ENCODE measurements at places on chromosomes 7 and 10. TPM values are rescaled to one million over a fixed set of nuclear protein-coding genes. Genes with fewer than 3 reads are reported as not detected.

The RARRES2 gene
- 475 TPM for polyA plus RNA-seq

DNA sequence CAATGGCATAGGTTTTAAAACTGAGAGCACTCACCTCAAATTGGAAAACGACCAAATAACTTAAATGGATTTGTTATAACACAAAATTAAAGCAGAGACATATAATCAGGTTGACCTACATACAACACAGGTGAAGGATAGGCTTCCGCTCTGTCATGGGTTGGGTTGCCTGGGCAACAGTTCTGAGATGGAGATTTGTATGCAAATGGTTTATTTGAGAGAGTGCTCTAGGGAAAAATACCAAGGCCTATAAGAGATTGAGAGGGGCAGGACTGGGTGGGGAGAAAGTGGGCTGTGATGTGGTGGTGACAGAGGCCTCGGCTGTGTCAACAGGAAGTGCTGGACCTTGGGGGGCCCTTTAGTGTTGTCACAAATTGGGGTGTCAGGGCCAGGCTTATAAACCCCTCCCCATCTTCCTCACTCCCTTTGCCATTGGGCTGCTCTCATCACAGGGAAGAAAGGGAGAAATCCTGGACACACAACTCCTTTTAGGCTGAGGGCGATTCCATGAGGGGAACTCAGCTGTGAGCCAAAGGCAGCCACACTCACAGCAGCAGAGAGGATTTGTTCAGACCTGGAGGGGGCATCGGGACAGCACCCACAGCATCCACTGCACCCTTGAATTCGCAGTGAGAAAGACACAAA, 105.4 kb upstream of the LYZL1 start:
- no peak for DNase-seq
- H3K36me3 ChIP-seq: no peaks in the 10 kb centered on the region
- H3K4me3 ChIP-seq: no peak overlapping the region
- no peak overlapping the region for H3K27ac ChIP-seq
- H3K4me1 ChIP-seq: no peaks in the 10 kb centered on the region

GRCh38 chr10:101091546-101092290, 29.9 kb downstream of the KAZALD1 start:
- H3K4me1 ChIP-seq: no peaks in the 10 kb centered on the region
- no peaks in the 10 kb centered on the region for H3K36me3 ChIP-seq
- H3K4me3 ChIP-seq: no peak overlapping the region
- H3K27me3 ChIP-seq: peaks cover 3% of the 10 kb centered on the region
- no peak for DNase-seq

DNA sequence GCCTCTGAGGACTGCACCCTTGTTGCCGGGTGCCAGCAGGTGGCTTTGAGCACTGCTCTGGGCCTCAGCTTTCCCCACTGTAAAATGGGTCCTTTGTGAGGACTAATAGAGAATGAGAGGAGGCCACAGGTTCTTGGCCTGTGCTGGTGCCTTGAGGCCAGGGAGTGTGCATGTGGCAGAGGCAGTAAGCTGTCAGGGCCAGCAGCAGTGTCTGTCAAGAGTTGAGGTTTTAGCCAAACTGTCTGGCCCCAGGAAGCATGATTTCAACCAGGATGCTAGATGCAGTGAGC, 13.5 kb downstream of the NACAD start:
- no peaks in the 10 kb centered on the region for H3K27me3 ChIP-seq
- H3K4me1 ChIP-seq: no peaks in the 10 kb centered on the region
- no peaks in the 10 kb centered on the region for H3K36me3 ChIP-seq
- no peak overlapping the region for H3K4me3 ChIP-seq
- no peak overlapping the region for H3K27ac ChIP-seq

DNA sequence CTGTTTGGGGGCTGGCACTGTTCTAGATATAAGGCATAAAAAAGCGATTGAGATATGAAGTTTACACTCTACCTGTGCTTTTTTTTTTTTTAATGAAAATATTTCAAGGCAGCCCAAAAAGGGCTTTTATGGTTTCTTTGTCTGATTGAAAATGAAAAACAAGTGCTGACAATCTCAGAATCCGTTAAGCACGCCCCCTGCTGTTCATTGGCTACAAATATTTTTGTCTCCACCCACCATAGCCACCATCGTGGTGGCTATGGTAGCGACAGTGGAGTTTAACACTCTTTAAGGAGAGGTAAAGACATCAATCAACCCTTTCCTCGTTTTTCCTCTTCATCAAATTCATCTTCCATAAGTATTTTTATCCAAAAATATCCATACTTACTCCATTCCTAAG, 94.2 kb downstream of the CD36 start:
- H3K36me3 ChIP-seq: no peaks in the 10 kb centered on the region
- H3K4me1 ChIP-seq: no peaks in the 10 kb centered on the region
- no peak for DNase-seq
- no peak overlapping the region for H3K4me3 ChIP-seq

DNA sequence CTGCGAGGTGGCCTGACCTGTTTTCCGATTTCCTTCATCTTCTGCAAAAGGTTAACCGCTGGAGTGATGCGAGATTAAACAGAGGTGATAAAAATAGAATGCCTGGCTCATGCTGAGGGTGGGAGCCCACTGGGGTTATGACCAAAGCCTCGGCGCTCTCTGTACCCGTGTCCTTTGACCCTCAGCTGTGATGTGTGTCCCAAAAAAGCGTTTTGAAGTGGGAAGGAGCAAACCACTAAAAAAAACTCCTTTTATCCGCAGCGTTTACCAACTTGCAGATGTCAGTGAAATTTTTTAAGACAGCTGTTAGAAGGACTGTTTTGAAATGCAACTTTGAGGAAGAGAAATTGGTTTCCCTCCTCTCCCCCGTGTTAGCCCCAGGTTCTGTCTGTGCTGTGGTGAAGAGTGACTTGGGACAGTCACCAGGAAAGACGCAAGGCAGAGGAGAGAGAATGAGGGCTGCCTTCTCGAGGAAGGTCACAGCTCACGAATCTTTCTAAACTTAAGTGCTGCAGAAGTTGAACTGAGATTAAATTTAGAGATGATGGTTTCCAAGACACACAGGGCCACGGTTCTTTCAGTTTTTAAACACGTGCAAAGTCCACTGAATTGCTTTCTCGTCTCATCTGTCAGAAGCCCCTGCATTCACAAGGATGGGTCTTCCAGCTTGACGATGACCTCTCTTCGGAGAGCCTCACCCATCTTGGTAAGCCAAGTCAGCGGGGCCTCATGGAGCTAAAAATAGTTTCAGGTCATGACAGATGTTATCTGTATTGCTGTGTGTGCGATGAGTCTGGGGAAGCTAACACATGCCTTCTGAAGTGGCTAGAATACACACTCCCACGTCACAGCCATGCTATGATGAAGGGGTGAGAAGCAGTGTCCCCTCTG, 27.6 kb downstream of the AMZ1 start:
- H3K27me3 ChIP-seq: no peaks in the 10 kb centered on the region
- H3K4me3 ChIP-seq: no peak overlapping the region
- H3K36me3 ChIP-seq: no peaks in the 10 kb centered on the region
- DNase-seq: no peak

DNA sequence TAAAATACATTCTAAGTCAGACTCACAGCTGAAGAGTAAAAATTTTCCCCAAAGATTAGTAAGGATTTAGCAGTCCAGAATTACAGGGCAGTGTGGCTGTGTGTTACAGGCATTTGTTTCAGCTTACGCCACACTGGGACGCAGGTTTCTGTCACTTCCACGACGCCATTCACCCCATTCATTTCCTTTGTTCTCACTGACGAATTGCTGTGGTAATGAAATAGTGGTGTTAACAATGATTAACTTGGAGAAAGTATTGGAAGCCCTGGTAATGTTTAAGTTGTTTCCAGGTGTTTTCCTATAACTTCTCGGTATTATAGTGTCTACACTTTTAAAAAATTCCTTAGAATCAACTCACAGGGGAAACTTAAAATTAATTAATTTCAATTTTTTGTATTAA, 370.9 kb downstream of the SH2D4B start:
- no peak overlapping the region for H3K27ac ChIP-seq
- H3K27me3 ChIP-seq: no peaks in the 10 kb centered on the region
- no peaks in the 10 kb centered on the region for H3K36me3 ChIP-seq
- H3K4me1 ChIP-seq: no peaks in the 10 kb centered on the region

GRCh38 chr7:2641406-2642393, 9.9 kb downstream of the TTYH3 start:
- no peaks in the 10 kb centered on the region for H3K27me3 ChIP-seq
- H3K4me1 ChIP-seq: no peaks in the 10 kb centered on the region
- no peak overlapping the region for H3K4me3 ChIP-seq

DNA sequence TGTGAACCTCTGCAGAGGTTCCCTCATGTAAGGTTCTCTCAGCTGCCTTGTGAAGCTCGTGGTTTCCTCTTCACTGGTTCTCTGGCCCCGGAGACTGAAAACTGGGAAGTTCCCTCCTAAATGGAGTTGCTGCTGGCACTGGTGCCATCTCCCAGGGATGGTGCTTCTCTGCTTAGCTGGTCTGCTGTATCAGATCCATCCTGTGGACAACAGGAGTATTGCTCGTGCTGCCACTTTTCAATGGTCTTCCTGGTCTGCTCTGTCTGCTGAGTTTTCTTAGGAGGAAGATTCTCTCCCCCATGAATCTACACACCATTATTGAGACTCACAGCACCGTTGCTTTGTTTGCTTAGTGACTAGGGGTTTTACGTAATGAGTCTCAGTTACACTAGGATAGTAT, 247.8 kb downstream of the OTUD1 start:
- no peak overlapping the region for H3K27ac ChIP-seq
- H3K36me3 ChIP-seq: no peaks in the 10 kb centered on the region
- H3K27me3 ChIP-seq: no peaks in the 10 kb centered on the region
- no peaks in the 10 kb centered on the region for H3K4me1 ChIP-seq

- no peak overlapping the region for H3K27ac ChIP-seq
- no peak overlapping the region for H3K4me3 ChIP-seq
- peaks cover 2% of the 10 kb centered on the region for H3K4me1 ChIP-seq
- H3K27me3 ChIP-seq: no peaks in the 10 kb centered on the region
- H3K36me3 ChIP-seq: no peaks in the 10 kb centered on the region
Observed at GRCh38 chr7:22190736-22191135, 166.2 kb downstream of the RAPGEF5 start.

GRCh38 chr10:121608469-121609190, 10.4 kb upstream of the FGFR2 start:
- H3K27ac ChIP-seq: no peak overlapping the region
- H3K4me1 ChIP-seq: no peaks in the 10 kb centered on the region
- DNase-seq: peak; percentile 77
- no peaks in the 10 kb centered on the region for H3K27me3 ChIP-seq
- H3K36me3 ChIP-seq: no peaks in the 10 kb centered on the region
- H3K4me3 ChIP-seq: peak overlapping the region; percentile 50

DNA sequence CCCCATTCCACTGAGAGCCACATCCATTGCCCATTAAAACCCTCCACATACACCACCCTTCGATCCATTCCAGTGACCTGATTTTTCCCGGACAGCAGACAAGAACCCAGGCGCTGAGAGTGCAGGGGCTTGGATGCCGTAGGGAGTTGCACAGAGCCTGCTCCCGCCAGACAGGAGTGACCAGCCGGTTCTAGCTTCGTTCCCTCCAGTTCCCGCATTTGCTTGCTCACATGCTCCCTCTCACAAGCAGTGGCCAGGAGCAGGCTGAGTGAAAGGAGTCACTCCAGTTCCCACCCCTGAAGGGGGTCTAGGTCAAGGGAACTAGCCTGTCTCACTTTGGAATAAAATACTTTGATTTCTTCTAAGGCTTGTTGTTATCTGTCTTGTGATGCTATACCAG, 119.5 kb downstream of the SKIDA1 start:
- no peaks in the 10 kb centered on the region for H3K27me3 ChIP-seq
- H3K27ac ChIP-seq: no peak overlapping the region
- no peaks in the 10 kb centered on the region for H3K36me3 ChIP-seq
- no peak for DNase-seq
- no peak overlapping the region for H3K4me3 ChIP-seq

- no peak overlapping the region for H3K27ac ChIP-seq
- no peaks in the 10 kb centered on the region for H3K36me3 ChIP-seq
- no peak overlapping the region for H3K4me3 ChIP-seq
- no peaks in the 10 kb centered on the region for H3K4me1 ChIP-seq
- no peak for DNase-seq
Observed at GRCh38 chr10:98436704-98437103, 10.0 kb downstream of the HPS1 start.

- H3K27me3 ChIP-seq: no peaks in the 10 kb centered on the region
- no peak for DNase-seq
- peak overlapping the region; percentile 49 for H3K27ac ChIP-seq
- no peaks in the 10 kb centered on the region for H3K4me1 ChIP-seq
- H3K36me3 ChIP-seq: peaks cover 4% of the 10 kb centered on the region
Observed at GRCh38 chr10:38093816-38094157, 350 bp upstream of the ZNF37A start.

GRCh38 chr7:137975221-137975620, 26.7 kb downstream of the CREB3L2 start:
- H3K27ac ChIP-seq: no peak overlapping the region
- peaks cover 9% of the 10 kb centered on the region for H3K4me1 ChIP-seq
- no peaks in the 10 kb centered on the region for H3K27me3 ChIP-seq
- no peak for DNase-seq
- no peaks in the 10 kb centered on the region for H3K36me3 ChIP-seq

DNA sequence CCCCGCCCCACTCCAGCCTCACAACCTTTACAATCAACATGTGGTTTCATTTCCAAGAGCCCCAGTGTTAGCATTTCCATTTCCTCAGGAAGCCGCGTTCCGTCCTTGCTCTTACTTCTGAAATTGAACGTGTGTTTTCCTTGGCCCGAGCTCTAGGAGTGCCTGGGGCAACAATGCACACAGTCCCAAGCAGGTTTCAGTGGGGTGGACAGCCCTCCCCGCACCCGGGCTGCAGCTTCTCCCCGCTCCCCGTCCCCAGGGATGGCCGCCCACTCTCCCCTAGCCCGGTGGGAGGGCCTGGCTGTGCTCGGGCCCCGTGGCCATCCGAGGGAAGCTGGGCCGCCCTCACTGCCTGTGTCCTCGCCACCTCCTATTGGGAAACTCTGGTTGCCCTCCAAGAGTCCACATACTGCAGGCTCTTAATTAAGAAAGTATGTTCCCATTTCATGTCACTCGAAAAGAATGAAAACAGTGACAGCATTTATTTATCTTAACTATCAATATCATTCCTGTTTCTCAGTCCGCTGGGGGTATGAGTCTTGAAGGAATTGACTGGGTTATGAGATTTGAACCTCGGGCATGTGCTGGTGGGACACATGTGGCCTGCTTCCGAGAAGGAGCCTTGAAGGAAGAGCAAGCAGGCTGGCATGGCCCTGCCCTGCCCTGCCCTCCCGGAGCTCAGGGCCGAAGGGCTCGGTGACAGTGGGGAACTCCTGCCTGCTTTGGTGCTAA, 163.8 kb downstream of the GRK5 start:
- peak; percentile 89 for DNase-seq
- no peaks in the 10 kb centered on the region for H3K36me3 ChIP-seq
- H3K4me1 ChIP-seq: peaks cover 2% of the 10 kb centered on the region
- H3K4me3 ChIP-seq: no peak overlapping the region
- no peaks in the 10 kb centered on the region for H3K27me3 ChIP-seq
